ENCODE measurements at places on chromosomes 6 and 20.

DNA sequence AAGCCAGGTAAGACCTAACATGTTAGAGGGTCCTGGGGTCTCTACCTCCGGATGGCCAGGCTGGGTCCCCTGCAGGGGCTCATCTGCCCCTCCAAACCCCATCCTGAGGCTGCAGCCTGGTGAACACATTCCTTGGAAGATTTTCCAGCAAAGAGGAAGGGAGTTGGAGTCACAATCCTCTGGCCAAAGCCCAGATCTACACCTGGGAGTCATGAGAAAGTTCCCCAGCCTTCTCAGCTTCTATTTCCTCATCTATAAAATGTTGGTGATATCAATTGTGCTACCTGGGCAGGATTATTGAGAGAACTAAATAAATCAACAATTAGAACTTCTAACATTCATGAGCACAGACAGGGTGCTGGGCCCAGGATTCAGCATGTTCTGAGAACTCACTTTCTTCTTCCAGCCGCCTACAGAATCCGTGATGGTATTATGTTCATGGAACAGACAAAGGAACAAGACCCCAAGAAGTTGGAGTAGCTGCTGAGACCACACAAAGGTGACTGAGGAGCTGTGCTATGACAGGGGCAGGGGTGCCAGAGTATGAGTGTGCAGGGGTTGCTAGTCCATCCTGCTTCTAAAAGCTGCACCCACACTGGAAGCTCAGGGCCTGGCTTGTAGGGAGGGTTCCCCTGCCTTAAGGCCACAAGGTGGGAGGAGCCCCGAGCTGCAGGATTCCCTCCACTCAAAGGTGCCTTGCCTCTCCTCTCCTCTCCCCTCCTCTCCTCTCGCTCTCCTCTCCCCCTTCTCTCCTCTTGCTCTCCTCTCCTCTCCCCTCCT lies 68.9 kb downstream of the BMP7 start:
- no peak for DNase-seq

- DNase-seq, result peak; percentile 87
Observed at GRCh38 chr6:98845211-98846020, 11.0 kb downstream of the POU3F2 start.

GRCh38 chr20:5260889-5261288 lies 55.9 kb downstream of the PROKR2 start:
- DNase-seq, result no peak

- DNase-seq, result no peak
Observed at GRCh38 chr6:25316626-25317025, 37.5 kb downstream of the CARMIL1 start.

GRCh38 chr6:139219271-139219729 lies 72.5 kb downstream of the TXLNB start:
- DNase-seq, result peak; percentile 95

- no peak for DNase-seq
Observed at GRCh38 chr20:32285621-32286371, 8.3 kb downstream of the KIF3B start.

- DNase-seq, result no peak
Observed at GRCh38 chr6:81906709-81907204, 154.3 kb upstream of the TENT5A start.

DNA sequence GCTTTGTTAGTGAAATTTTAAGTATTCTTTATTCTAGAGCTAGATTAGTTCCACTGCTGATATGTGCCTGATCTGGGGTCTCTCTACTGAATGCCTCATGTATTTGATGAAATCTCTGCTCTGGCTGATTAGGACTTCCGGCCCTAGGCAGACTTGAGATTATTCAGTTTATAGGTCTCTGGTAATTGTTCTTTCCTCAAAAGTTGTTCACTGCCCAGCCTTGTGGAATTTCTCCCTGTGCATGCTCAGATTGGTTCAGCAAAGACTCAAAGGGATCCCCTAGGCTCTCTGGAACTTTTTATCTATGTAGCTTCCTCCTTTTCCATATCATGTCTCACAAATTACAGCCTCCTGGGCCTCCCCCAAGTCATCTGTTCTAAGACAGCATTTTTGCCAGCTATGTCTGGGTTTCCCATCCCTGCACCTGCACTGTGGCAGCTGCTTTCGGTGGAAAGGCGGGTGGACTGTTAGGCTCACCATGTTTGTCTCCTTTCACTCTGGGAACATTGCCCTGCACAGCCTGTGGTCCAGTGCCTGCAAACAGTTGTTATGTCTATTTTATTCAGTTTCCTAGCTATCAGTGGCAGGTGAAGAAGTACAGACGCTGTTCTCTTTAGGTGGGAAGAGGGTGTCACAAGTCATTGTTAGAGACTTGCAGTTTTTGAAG lies 73.7 kb downstream of the RPP40 start:
- DNase-seq, result no peak

DNA sequence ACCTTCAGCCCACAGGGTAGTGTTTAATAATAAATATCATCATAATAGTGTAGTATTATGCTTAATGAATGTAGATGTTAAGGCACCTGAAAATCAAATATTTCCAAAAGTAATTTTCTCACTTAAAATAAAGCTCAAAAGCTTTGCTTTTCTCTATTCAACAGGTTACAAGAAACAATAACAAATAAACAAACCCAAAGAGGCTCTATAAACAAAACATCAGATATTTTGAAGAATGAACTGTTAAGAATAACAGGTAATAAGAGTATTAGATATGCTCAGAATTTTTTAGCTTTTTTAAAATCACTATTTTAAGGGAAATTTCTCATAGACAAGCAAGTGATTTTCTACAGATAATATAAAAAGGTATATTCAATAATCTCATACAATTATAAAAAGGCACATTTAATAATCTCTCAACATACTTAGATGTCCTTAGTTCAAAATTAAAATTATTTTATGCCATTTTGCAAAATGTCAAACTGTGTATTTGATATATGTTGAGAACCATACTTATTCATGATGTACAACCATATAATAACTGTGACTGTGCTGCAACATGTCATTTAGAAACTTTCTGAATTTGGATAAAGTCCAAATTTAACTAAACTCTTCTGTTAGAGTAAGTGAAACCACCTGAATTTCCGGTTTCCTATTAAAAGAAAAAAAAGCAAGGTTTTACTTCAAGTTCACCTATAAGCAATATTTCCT lies 35.8 kb downstream of the PHIP start:
- no peak for DNase-seq

DNA sequence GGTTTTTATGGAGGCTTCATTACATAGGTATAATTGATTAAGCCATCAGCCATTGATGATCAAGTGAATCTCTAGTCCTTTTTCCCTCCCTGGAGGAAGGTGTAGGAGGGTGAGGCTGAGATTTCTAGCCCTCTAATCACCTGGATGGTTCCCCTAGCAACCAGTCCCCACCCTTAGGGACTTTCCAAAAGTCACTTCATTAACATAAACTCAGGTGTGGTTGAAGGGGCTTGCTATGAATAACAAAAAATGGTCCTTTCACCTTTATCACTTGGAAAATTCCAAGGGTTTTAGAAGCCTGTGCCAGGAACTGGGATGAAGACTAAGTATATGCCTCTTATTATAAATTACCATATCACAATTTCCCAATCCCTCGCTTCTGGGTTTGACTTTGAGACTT lies 40.4 kb downstream of the SMPDL3A start:
- no peak for DNase-seq

GRCh38 chr6:103081876-103082630 lies 1688.5 kb downstream of the GRIK2 start:
- DNase-seq, result no peak

GRCh38 chr20:50478162-50478990 lies 31.8 kb upstream of the PTPN1 start:
- DNase-seq, result peak; percentile 64

GRCh38 chr6:90533615-90534336 lies 53.1 kb downstream of the MAP3K7 start:
- DNase-seq, result no peak

DNA sequence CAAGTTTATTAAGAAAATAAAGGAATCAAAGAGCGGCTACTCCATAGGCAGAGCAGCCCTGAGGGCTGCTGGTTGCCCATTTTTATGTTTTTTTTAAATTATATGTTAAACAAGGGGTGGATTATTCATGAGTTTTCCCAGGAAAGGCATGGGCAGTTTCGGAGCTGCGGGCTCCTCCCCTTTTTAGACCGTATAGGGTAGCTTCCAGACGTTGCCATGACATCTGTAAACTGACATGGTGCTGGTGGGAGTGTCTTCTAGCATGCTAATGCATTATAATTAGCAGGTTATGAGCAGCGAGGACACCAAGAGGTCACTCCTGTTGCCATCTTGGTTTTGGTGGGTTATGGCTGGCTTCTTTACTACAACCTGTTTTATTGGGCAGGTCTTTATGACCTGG lies 301.8 kb downstream of the TFAP2C start:
- no peak for DNase-seq

DNA sequence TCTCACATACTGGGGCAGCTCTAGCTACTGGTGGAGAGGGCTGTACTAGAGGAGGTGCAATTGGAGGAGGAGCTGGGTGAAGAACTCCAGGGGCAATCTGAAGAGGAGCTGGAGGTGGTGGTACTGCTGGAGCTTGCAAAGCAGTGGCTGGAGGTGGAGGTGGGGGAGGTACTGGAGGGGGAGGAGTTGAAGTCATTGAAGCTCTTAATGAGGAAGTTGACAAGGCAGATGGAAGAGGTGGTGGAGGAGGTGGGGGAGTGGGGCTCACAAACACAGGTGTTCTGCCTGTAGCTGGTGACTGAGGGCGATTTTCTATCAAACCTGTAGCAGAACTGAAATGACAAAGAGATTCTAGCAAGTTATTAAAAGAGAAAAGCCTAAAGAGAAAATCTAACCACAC lies 77.6 kb downstream of the WASF1 start:
- DNase-seq, result no peak

DNA sequence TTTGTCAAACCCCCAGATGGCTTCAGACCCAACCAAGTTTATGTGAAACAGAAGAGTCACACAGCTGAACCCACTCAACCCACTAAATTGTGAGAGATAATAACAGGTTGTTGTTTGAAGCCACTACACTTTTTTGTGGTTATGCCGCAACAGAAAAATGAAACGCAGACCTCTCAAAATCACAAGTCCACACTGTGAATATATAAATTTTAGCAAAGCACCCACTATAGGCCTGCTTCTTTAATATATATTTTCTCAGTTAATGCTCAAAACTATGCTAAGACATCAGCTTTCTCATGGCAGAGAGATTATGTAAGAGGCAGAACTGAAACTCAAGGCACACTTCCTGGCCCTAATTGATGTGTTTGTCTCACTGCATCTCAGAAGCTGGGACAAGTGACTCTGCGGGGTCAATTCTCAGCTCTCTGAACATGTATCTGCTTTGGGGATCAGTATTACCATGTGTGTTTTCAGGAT lies 27.7 kb downstream of the MAP3K5 start:
- no peak for DNase-seq

GRCh38 chr6:66638099-66638498 lies 931.1 kb upstream of the EYS start:
- no peak for DNase-seq

DNA sequence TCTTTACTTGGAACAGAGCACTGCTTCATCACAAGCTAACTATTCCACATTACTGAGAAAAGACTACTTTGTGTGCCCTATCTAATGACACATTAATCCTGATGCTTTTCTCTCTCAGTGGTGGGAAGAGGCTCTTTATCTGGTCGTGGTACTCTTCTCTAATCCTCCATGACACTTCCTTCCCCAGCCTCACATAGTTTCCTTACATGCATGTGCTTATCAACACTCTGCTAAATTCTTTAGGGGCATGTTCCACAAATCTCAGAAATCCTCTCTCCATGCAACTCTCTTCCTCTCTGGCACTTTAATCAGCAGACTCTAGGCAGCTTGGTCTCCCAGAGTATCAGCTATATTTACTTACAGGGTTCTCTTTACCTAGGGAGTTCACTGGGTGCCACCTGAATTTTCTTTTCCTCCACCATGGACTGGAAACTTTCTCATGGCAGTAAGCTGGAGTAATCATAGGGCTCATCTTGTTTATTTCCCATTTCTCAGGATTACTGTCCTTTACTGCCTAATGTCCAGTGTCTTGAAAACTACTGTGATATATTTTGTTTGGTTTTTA lies 27.0 kb upstream of the SLC22A2 start:
- DNase-seq, result no peak

- peak; percentile 3 for DNase-seq
Observed at GRCh38 chr6:78561015-78561414, 306.3 kb upstream of the IRAK1BP1 start.

GRCh38 chr20:22974354-22974753 lies 60.8 kb upstream of the SSTR4 start:
- peak; percentile 59 for DNase-seq

DNA sequence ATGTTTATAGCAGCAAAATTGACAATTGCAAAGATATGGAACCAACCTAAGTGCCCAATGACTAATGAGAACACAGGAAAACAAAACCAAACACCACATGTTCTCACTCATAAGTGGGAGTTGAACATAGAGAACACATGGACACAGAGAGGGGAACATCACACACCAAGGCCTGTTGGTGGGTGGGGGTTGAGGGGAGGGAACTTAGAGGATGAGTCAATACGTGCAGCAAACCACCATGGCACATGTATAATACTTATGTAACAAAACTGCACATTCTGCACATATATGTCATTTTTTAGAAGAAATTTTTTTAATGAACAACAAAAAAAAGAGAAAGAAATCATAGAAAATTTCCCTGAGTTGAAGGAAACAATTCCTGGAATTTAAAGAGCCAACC lies 3.9 kb downstream of the EPM2A start:
- DNase-seq, result peak; percentile 10

DNA sequence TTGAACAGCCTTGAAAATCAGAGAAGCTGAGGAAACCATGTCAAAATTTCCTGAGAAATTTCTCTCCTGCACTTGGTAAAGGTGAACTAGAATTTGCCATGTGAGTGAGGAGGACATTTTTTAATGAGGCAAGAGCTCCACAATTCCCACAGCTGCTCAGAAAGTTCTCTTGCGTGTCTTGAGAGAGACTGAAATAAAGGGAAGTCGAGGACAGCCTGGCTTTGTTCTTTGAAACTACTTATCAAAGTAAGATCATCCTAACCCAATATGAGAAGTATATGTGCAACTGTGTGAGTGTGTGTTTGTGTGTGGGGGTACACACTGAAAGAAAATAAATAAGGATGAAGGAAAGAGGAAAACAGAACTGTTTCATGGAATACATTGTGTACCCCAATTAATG lies 163.4 kb downstream of the SLC24A3 start:
- DNase-seq, result no peak

DNA sequence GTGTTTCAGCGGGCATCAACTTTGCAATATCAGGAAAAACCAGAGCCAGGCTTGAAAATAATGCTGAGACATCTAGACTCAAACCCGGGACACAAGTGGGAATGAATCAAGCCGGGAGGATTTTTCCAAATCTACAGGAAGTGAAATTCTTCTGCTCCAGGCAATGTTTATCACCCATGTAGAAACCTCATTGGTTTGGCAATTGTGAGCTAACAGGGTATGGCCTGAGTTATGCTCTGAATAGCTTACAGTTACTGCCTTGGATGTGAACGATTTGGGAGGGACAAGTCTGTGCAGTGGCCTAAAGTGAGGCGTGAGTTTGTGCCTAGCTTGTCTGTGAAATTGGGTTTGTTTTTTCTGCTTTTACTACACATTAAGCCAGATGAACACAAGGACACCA lies 87.4 kb downstream of the PCSK2 start:
- no peak for DNase-seq

Data from fibroblast of pulmonary artery (primary cell).